ENCODE measurements at places on chromosomes 1 and 21.

- no peak for DNase-seq
Observed at GRCh38 chr21:32035617-32036016, 162.8 kb downstream of the HUNK start.

- DNase-seq, result no peak
Observed at GRCh38 chr1:191839891-191840290, 318.4 kb upstream of the RGS18 start.

GRCh38 chr21:28883931-28884330, 108.7 kb downstream of the LTN1 start:
- no peak for DNase-seq

- no peak for DNase-seq
Observed at GRCh38 chr1:234706931-234707330, 97.0 kb upstream of the IRF2BP2 start.

DNA sequence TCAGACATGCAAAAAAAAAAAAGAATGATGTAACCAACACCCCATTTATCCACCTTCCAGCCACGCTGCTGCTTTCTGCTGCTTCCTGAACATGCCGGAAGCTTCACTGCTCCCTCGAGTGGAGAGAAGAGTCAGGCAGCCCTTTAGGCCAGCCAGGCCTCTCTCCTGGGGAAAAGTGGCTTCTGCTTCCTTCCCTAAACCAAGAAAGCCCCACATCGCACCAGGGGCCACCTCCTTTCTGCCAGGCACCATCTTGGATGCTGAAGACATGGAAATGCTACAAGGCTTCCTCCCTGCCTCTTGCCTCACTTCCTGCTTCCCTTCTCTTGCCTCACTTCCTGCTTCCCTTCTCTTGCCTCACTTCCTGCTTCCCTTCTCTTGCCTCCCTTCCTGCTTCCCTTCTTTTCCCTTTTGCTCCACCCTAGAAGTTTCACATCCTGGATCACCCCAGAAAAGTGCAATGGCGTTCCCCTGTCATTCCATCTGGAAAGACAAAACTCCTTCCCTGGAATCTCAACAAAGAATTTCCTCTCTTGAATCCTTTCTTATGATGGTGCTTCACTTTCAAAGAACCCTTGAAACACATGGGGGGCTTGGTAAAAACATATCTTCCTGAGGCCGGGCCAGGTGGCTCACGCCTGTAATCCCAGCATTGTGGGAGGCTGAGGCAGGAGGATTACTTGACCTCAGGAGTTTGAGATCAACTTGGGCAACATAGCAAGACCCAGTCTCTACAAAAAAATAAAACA, 18.7 kb downstream of the TNFRSF8 start:
- DNase-seq, result no peak

GRCh38 chr1:24110642-24111261, 1.2 kb downstream of the MYOM3 start:
- no peak for DNase-seq

- DNase-seq, result no peak
Observed at GRCh38 chr1:225760531-225760930, 17.1 kb upstream of the SRP9 start.

Data from CD4-positive, alpha-beta T cell treated with Interleukin-15 for 4 hours (primary cell).